ENCODE measurements at places on chromosomes 6 and 20.

GRCh38 chr6:47670851-47671250 lies 27.5 kb upstream of the ADGRF4 start:
- no peak for DNase-seq

- DNase-seq, result no peak
Observed at GRCh38 chr6:166551754-166552495, 34.6 kb downstream of the RAMACL start.

- no peak for DNase-seq
Observed at GRCh38 chr6:126475449-126475848, 135.5 kb downstream of the CENPW start.

- no peak for DNase-seq
Observed at GRCh38 chr20:42957018-42957703, 232.5 kb downstream of the PTPRT start.

- no peak for DNase-seq
Observed at GRCh38 chr6:71533939-71534379, 245.3 kb downstream of the OGFRL1 start.

- no peak for DNase-seq
Observed at GRCh38 chr6:71446470-71446869, 157.9 kb downstream of the OGFRL1 start.

- DNase-seq, result no peak
Observed at GRCh38 chr6:101666256-101666655, 272.7 kb downstream of the GRIK2 start.

- DNase-seq, result no peak
Observed at GRCh38 chr6:113377362-113377942, 479.7 kb upstream of the MARCKS start.

- no peak for DNase-seq
Observed at GRCh38 chr6:37013516-37014491, 8.3 kb downstream of the FGD2 start.

DNA sequence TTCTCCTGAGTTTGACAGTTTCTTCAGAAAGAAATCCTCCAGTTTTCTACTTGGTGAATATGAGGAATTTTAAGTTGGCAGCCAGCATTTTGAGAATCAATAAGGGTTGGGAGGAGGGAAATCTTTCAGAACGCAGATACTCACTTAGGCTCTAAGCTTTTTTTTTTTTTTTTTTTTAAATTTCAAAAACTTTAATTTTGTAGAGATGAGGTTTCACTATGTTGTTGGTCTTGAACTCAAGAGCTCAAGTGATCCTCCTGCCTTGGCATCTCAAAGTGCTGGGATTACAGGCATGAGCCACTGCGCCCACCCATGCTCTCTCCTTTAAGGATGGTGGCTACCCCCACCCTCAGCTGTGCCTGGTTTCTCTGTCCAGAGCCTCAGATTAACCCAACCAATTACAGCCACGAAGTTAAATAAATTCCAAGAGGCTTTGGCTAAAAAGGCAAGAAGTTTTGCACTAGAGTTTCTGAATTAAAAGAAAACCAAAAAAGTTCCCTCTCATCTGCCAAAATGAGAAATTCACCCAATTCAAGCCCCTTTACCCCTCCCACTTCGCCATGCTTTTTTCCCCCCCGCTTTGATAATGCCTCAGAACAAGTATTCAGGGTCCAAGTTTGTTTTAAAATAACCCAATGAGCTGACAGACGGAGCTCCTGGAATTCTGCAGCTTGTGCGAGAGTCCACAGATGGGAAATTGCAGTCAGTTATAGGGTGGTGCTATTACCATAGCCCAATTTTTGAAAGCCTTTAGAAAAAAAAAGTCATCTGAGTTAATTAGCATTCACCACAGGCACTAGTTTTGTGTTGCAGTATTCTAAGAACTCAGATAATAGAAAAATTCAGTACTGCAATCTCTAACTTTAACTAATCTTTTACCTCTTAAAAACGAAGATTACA lies 94.3 kb upstream of the BEND3 start:
- no peak for DNase-seq

- no peak for DNase-seq
Observed at GRCh38 chr20:36792422-36792821, 18.9 kb upstream of the DSN1 start.

- DNase-seq, result no peak
Observed at GRCh38 chr6:165042912-165043311, 266.5 kb downstream of the C6orf118 start.

GRCh38 chr20:1818247-1818840 lies 76.9 kb upstream of the SIRPA start:
- no peak for DNase-seq

All from ascending aorta (tissue), 2 donors.